WTC11 (cell line): ENCODE measurements at places on chromosomes 16 and 17.

GRCh38 chr16:500709-501108, 26.8 kb upstream of the CAPN15 start:
- DNase-seq = no peak

DNA sequence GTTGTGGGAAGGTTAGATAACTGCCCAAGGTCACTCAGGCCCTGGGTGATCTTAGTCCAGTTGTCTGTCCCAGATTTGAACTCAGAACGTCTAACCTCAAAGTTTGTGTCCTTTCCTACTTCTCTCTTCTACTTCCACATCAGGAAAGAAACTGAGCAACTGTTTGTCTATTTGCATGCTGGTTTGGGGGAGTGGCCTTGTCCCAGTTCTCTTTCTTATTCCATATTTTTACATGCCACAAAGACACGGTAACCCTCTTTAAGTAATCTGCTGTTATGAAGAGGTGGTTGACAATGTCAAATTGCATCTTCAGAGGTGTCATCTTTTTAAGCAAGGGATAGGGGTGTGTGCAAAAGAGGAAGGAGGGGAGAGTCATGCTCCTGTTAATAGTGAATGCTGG, 432.5 kb downstream of the HS3ST3B1 start:
- no peak for DNase-seq

DNA sequence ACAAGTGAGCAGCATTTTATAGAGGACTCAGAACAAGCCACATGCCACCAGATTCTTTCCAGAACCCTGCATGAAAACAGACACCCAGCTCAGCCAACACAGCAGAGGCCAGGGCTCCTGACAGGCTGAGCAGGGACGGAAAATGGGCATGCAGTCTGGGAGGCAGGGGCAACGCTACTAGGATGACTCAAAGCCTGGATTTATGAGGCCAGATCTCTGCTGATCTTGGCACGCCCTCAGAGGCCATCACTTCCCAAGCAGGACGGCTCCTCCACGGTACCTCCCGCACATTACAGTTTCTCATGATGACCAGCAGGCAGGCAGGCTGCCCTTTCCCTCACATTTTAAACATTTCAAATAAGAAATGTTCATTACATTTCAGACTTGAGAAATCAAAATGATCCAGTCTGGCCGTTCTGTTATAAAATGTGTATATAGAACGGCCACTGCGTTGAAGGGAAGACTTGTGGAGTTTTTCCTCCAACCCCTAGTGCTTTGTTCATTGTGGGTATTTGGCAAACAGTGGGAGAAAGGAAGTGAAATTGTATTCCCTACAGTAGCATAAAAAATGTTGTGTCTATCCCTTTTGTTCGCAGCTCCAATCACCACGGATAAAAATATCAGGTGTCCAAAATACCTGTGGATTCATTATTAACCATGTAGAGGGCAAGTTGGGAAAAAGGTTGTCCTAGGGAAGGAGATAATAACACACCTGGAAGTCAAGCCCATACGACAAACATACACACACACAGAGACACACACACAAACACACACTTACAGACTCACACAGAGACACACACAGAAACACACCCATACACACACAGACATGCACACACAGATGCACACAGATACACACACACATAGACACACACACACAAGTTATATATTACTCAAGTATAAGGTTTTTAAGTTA, 64.8 kb upstream of the ADAMTS18 start:
- DNase-seq = peak; percentile 8

DNA sequence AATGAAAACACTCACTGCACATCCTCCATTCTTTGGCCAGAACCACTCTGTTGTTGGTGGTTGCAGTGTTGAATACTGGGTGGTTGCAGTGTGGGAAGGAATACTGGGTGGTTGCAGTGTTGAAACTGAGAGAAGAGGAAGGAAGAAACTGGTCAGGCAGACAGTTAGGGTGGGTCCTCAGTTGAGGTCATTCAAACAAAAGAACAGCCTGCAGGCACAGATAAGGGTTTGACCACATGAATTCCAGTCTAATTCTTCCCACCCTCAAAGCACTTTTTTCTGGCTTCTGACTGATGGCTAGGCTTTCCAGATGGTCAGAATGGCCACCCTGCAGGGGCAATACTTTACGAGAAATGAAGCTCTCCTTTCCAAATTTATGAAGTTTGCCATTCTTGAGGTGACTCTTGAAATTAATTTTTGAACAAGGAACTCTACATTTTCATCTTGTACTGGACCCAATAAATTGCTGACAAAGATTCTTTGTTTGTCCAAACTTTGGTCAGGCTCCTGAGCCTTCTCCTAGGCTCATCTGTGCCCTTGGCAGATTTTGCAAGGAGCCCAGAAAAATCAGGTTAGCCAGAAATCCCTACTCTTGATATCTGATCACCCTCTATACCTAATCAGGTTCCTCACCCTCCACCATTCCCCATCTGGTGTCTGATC, 596.6 kb upstream of the CDH5 start:
- no peak for DNase-seq

- DNase-seq = no peak
Measured at GRCh38 chr16:20191566-20191965, 117.9 kb upstream of the GPR139 start.

DNA sequence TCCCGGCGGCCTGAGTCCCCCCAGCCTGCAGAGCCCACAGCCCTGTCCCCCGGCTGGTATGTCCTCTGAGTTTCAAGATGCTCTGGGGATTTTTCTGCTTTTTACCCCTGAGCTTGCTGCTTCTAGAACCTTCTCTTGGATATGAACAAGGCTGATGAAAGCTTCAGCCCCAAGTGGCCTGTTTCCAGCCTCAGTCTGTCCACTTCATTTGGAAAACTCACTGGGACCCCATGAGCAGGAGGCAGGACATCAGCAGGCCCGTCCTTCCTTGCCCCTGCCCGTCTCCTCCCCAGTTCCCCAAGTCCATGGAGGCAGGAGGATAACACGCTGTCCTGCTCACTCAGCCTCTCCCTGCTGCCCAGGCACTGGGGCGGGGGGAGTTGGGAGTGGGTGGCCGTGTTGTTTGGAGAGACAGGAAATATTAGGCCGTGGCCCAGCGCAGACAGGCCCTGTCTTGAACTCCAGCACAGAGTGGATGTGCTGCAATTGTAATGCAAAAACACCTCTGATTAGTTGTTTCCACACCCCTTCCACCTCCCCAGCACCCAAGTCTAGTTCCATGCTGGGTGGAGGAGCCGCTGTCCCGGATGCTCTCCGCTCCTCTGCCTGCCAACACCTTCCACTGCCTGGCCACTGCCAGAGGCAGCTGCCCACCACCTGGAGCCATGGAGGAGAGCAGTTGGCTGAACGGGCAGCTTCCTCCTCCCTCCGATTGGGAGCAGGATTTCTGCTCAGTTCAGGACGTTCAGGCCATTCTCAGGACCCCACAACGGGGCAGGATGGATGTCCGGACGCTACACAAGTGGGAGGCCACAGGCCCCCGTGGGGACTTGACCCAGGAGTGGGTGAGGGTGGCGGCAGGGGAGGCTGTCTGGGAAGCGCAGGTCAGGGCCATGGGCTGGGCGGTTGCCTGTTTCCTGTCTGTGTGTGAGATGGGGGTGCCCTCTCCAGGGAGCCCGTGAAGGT, 216.9 kb upstream of the GSE1 start:
- DNase-seq = peak; percentile 31

- DNase-seq = peak; percentile 76
Measured at GRCh38 chr16:17544785-17545184, 74.0 kb upstream of the XYLT1 start.

- DNase-seq = no peak
Measured at GRCh38 chr16:14347706-14348105, 276.6 kb downstream of the MRTFB start.

DNA sequence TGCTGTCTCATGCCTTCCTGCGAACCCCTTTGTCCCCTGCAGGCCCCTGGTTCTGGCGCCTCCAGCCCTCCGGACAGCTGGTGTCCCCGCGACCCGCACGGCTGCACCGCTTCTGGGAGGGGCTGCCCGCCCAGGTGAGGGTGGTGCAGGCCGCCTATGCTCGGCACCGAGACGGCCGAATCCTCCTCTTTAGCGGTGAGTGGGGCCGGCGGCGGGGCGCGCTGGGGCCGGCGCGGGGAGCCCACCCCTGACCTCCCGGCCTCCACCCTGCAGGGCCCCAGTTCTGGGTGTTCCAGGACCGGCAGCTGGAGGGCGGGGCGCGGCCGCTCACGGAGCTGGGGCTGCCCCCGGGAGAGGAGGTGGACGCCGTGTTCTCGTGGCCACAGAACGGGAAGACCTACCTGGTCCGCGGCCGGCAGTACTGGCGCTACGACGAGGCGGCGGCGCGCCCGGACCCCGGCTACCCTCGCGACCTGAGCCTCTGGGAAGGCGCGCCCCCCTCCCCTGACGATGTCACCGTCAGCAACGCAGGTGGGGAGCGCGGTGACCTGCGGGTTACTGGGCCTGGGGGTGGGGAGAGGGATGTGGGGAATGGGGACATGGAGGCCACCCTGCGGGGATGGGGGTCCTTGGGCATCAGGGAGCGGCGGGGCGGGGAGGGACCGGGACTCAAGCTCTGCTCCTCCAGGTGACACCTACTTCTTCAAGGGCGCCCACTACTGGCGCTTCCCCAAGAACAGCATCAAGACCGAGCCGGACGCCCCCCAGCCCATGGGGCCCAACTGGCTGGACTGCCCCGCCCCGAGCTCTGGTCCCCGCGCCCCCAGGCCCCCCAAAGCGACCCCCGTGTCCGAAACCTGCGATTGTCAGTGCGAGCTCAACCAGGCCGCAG, 7.1 kb upstream of the IL32 start:
- DNase-seq = peak; percentile 76

- no peak for DNase-seq
Measured at GRCh38 chr17:80920441-80920840, 71.2 kb upstream of the CHMP6 start.

- DNase-seq = no peak
Measured at GRCh38 chr16:55444754-55445485, 34.1 kb upstream of the MMP2 start.

- no peak for DNase-seq
Measured at GRCh38 chr16:890217-890616, 80.6 kb downstream of the LMF1 start.

DNA sequence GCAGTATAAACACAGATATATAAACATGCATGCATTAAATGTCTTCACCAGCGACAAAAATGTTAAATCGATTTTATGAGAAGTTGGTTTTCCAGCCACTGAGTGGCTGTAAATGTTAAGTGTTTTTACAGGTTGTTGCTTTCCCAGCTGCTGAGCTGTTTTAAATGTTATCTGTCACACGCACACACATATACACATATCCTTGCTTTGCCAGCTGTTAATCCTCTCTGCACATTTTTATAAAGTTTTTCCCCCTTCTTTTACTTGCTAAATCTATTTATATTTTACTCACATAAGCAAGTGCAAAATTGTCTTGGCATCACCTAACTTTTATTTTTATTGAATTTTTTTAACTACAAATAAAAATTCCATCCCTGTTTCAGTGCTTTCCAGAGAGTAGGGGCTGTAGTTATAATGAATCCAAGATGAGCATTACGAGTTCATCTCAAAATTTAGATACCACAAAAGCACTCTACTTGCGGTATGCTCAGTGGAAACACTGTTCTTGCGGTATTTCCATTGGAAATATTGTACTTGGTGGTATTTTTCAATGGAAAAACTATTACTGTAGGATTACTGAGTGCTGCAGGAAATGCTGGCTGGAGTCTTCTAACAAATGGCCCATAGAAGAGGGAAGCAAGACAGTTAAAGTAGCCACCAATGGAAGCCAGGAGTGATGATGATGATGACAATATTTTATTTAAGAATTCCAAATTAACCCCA, 124.9 kb upstream of the KCNJ16 start:
- DNase-seq = no peak

- no peak for DNase-seq
Measured at GRCh38 chr17:73404246-73404645, 92.4 kb upstream of the CDC42EP4 start.

- peak; percentile 90 for DNase-seq
Measured at GRCh38 chr17:2749784-2750181, 331 bp upstream of the CCDC92B start.

DNA sequence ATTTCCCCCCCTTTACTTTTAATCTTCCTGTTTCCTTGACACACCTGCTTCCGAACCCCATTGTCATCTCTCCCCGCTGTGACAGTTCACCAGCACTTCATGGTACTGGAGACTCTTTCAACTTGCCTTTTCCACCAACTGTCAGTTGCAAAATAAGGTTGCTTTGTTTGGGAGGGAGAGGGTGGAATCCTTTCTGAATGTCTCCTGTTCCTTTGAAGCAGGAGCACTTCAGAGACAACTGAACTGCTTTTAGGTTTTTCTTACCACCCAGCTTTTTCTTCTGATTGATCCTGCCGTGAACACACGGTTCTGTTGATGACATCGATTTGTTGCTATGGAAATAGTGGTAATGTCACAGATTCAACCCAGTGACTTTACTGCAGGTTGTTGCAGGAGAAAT, 42.0 kb downstream of the RPA1 start:
- DNase-seq = no peak

- peak; percentile 93 for DNase-seq
Measured at GRCh38 chr17:65556014-65556909, 5.2 kb downstream of the AXIN2 start.

GRCh38 chr16:83046664-83047063, 419.9 kb downstream of the CDH13 start:
- no peak for DNase-seq

GRCh38 chr17:81513753-81514488, 1.3 kb upstream of the ACTG1 start:
- peak; percentile 68 for DNase-seq

DNA sequence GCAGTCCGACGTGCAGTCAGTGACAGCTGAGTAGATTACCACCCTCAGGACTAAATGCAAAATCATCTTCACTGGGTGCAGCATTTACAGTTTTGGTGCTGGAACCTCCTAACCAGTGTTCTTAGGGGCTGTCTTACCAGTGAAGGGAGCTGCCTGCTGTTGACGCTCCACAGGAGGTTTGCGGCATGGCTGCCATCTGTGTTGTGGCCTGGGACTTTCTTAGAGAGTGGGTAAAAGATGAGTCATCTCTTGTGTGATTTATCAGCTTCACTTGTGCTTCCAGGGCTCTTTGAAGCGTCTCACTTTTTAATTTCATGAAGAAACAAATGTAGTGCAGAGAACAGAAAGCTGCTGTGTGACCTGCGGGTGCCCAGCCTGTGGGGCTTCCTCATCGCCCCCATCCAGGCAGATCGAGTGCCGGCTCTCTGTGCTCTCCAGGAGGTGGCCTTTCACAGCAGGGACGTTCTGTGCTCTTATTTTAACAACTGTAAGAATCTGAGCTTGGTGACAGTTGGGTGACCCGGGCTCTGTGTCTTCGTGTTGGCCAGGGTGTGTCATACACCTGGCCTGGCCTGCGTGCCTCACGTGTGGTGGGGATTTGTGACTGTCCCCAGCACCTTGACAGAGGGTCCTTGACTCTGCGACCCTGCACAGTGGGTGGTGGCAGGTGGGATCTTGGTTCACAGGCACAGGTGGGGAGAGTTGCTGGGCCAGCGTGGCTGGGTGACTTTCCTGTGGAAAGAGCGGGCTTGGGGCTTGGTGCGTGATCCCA, 24.3 kb upstream of the ZNF750 start:
- no peak for DNase-seq

DNA sequence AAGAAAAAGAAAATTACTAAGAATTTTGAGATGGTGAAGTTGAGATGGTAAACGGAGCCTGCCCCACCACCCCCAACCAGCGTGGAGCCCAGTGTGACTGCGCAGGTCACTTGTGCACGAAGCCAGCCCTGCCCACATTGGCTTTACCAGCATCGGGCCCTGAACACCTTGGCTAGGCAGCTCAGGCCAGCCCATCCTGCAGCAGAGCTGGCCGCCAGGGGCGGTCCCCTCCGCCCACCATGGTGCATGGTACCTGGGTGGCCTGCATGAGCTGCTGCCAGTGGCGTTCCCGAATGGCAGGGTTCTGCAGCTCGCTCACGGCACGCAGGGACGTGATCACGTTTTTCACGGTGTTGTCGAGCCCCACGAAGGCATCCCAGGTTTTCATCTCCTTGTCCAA, 62.7 kb downstream of the DNAH17 start:
- DNase-seq = no peak
